ENCODE measurements at places on chromosomes 2 and 18.

GRCh38 chr2:223494496-223494895 is 107.7 kb downstream of the SCG2 start:
- DNase-seq: no peak

DNA sequence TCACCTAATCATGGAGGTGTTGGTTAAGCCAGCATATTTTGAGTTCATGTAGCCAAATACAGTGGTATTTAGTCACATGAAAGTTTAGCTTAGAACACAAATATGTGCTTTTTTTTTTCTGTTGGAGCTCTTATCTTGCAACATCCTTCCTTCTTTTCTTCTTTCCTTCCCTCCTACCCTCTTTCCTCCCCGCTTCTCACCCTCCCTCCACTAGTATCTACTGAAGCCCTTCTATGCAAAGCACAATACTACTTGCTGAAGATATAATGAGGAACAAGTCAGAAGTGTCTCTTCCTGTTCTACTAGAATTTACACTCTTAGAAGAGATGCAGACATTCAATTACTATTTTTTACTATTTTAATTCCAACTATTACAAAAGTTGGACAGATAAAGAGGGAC is 105.0 kb upstream of the ITGA4 start:
- DNase-seq: no peak

GRCh38 chr2:133812826-133813617 is 244.8 kb upstream of the NCKAP5 start:
- no peak for DNase-seq

DNA sequence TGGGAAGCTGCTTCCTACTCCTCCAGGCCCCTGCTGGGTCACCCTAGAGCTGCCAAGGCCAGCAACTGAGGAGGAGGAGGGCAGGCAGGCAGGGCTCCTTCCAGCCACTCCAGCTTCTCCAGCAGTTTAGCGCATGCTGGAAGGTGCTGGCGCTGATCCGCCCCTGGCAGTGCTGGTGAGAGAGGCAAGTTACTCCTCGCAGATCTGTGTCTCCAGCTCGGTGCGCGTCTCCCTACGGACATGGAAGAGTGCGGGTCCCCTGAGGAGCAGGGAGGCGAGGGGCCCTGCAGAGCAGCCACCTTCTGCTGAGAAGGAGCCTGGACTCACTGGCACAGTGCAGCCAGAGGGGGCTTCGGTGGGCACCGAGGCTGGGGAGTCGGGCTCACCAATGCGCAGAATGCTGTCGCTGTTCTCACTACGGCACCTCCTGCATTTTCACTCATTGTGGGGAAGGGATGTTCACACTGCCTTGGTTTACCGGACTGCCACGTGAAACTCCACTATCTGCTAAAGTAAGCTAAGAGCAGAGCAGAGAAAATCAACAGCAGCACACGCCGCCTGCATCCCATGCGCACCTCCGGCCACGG is 206.0 kb downstream of the HDAC4 start:
- no peak for DNase-seq

- DNase-seq: no peak
Observed at GRCh38 chr2:119201815-119202214, 21.8 kb upstream of the STEAP3 start.

GRCh38 chr2:108417254-108417653 is 31.8 kb upstream of the GCC2 start:
- no peak for DNase-seq

GRCh38 chr2:144477281-144477956 is 42.5 kb downstream of the ZEB2 start:
- DNase-seq: no peak

DNA sequence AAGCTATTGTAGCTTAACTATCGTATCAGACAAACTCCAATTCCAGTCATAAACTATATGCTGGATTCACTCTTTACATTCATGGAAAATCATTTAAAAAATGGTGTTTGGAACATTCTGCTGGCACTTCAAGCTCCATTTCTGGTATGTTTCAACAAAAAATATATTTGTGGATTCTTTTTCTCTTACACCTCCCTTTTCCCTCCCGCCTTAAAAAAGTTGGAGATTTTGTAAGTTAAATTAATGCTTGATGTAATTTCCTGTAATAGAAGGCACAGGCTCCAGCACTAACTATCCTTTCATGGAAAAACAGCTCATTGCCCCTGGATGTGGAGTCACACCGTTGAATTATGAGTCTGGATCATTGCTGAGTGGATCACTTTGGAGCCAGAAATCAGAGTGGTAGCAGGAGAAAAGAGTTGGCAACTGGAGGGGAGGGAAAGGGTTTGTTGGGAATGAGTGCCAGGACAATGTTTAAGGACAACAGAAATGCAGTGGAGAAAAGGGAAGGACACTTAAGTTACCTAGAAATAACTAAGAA is 102.8 kb downstream of the ICOS start:
- no peak for DNase-seq

DNA sequence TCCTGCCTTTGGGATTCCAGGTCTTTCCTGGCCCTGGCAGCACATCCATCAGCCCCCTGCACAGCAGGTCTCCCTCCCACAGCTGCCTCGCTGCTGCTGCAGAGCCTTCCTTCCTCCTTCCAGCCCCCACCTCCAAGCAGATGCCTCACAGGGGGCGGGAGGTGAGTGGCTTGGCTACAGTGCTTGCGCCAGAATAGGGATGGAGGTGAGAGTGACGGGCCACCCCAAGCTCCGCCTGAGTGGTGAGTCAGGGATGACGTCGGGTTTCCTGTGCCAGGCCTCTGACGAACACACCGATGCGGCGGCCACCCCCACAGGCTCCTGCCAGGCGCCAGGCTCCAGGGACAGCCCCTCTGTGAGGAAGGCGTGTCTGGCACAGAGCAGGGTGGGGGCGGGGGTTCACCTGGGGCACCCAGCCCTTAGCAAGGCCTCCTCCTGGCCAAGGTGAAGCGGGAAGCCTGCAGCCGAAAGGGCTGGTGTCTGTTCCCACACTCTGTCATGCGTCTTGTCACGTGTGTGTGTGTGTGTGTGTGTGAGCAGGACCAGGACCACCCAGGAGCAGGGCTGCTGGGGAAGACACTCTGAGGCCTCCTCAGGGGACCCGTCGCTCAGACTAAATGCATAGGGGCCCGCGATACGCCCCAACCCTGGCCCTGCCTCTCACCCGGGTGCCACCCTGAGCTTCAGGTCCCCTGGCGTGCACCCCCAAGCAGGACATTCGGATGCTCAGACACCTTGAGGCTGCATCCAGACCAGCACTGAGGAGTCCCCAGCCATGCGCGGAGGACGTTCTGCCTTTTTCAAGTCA is 3.4 kb upstream of the DUSP2 start:
- peak; percentile 98 for DNase-seq

DNA sequence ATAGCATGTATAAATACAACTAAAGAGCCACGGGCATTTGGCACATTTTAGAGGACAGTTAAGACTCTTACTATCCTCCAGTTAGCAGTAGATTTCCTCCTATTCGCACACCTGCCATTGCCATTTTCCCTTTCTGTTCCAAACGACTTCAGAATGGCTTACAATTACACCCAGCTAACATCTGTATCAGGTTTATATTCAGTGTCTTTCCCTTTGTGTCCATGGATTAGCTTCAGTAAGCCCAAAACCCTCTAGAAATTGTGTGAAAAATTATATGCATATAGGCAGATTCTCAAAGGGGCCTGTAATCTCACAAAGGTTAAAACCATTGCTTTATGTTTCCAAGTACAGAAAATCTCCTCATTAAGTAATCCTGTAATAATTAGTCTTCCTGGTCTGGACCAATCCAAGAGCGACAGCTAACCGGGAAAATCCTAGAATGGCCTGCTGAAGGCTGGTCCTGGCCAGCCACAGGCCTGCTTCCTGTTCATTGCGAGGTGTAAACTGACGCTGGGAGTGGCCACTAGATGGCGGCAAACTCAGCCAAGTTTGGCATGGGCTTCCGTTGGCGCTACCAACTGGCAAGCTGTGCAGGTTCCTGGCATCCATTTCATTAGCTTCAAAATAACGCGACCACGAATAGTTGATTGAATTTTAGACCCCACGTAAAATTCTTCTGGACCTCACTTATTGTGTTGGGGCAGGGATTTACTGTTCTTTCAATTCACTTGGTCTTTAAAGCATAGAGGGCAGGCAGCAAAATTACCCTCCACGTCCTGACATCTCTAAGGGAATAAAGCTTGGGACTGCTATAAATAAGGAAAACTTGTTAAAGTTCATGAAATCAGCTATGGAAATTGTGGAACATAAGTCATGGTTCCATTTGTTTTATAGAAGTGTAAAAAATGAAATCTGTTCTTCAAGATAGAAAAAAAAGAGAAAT is 17.1 kb downstream of the ARHGAP25 start:
- DNase-seq: peak; percentile 93

- DNase-seq: no peak
Observed at GRCh38 chr18:10235661-10235952, 218.8 kb upstream of the APCDD1 start.

DNA sequence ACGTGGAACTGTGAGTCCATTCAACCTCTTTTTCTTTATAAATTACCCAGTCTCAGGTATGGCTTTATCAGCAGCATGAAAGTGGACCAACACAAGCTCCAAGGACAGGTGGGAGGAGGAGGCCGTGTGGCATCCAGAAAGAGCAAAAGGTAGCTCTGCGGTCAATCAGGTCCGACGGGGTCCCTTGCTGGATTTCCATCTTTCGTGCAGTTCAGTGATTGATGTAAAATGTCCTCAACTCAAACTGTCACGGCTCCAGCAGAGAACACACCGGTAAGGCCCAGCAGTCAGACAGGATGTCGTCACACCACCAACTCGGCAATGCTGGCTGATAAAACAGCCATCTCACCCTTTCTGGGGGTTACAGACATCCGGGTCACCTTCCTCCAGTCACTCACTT is 123.3 kb downstream of the PXDN start:
- DNase-seq: no peak

GRCh38 chr18:37764541-37765288 is 199.1 kb upstream of the CELF4 start:
- no peak for DNase-seq

- DNase-seq: no peak
Observed at GRCh38 chr2:27737676-27738348, 33.7 kb upstream of the MRPL33 start.

- DNase-seq: no peak
Observed at GRCh38 chr18:45995461-45995860, 28.3 kb upstream of the EPG5 start.

- DNase-seq: no peak
Observed at GRCh38 chr2:159715451-159715850, 3.1 kb downstream of the MARCHF7 start.

Measured in effector CD4-positive, alpha-beta T cell (primary cell).